Activated T-helper 1 cell treated with anti-CD3 and anti-CD28 coated beads, Interleukin-2, amount 50 U/mL, for 16 hours (primary cell): ENCODE measurements at places on chromosomes 3 and 15.

GRCh38 chr15:22942877-22943276 is 37.3 kb downstream of the CYFIP1 start:
- no peak for DNase-seq

DNA sequence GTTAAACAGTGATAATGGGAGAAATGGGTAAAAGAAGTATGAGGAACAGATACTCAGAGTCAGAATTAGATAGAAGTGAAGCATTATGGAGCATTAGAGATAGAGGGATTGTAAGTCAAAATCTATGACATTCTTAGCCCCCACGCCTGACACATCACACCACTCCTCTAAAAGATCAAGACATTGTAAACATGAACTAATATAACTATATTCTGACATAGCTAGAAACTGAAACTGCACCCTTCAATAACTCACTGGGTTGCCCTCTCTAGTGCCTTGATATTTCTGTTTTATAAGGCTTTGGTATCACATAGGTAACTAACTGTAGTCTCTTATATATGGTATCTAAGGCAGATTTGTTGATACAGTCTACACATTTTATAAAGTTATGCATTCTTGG is 684.3 kb upstream of the DPPA4 start:
- no peak for DNase-seq

DNA sequence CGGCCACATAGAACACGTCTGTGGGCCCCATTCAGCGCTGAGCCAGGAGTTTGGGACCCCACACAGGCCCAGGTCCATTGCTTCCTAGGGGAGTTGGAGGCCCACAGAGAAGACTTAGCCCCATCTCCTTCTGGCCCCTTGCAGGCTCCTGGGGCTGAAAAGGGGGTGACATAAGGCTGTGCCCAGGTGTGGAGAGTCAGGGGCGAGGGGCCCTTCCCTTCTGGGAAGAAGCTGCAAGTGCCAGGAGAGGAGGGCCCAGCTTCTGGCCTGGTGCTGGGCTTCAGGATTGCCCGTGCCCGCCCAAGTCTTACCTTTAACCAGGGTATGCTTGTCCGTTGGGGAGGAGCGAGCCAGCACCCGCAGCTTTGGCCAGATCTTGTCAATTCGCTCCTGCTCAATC is 28.9 kb upstream of the SEC13 start:
- DNase-seq: no peak

DNA sequence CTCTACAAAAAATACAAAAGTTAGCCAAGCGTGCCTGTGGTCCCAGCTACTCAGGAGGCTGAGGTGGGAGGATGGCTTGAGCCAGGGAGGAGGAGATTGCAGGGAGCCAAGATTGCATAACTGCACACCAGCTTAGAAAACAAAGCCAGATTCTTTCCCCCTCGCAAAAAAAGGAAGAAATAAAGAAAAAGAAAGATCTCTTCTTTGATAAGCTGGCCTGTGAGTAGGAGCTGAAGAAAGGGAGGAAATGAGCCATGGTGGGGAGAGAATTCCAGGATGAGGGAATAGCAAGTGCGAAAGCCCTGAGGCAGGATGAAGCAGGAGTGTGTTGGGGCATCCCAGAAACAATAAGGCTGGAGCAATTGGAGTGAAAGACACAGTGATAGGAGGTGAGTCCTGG is 24.5 kb upstream of the TOP2B start:
- DNase-seq: no peak

DNA sequence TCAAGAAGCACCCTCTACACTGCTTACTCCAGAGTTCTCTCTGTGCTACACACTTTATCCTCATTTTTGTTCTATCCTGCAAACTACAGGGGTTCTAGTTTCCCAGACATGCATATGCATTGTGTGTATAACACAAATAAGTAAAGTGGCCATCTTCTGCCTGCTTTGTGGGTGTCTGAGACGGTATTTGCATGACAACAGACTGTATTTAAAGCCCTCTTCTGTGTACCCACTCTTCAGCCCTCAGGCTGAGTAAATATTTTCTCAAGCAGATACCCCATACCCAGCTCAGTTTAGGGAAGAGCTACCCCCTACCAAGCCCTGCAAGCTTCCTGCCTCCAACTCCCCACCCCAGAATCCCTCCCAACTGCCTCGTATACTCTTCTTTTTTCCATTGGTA is 31.7 kb downstream of the SYNPR start:
- DNase-seq: no peak

- DNase-seq: no peak
These were observed 31.6 kb upstream of the SLC35G2 start for GRCh38 chr3:136787349-136787748.

- DNase-seq: no peak
These were observed 165.4 kb upstream of the DCBLD2 start for GRCh38 chr3:99066863-99067262.

DNA sequence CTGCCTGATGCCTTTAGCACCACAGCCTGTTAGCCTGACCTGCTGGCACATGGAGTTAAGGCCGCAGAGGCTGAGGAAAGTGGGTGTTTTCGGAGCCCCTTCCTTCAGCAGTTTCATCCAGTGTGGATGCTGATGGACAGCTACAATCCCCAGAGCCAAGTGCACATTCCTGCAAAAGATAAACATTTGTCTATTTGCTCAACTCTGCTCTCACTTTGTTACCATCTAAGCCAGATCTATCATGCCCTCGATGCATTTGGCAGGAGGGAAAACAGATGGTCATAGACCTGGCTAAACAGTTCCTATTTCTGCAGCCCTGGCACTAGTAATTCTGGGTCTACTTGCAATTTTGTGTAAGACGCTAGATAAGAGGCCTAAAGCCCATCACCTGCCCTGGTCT is 312.9 kb upstream of the RASGRP1 start:
- no peak for DNase-seq

GRCh38 chr15:58369261-58369701 is 62.5 kb upstream of the LIPC start:
- no peak for DNase-seq

DNA sequence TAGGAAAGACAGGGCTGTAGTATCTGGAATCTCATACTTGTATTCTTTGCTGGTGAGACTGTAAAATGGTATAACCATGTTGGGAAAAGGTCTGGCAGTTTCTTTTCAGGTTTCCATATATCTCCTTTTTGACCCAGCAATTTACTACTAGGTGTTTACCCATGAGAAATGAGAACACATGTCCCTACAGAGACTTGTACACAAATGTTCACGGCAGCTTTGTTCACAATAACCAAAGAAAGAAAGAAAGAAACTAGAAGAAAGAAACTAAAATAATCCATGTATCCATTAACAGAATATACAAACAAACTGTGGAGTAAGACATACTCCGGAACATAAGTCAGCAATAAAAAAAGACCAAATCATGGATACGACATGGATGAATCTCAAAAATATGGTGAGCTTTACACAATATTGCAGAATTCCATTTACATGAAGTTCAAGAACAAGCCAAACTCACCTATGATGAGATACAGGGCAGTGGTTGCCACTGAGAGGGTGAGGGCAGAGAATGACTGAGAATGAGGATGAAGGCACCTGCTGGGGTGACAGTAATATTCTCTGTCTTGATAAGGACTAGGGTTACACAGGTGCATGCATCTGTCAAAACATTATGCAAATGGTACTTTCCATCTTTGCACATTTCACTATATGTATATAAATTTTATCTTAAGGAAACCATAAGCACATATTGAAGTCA is 2.7 kb downstream of the RFTN1 start:
- no peak for DNase-seq
